ENCODE measurements at places on chromosomes 1 and 21.

GRCh38 chr1:42380586-42381279, at the start of gene RIMKLA:
TSS of gene RIMKLA (plus strand) at chr1:42380792. CDS start at chr1:42380935, 143 bp downstream.
- DNase-seq, result peak; percentile 84

GRCh38 chr1:54327386-54328065, 78.7 kb downstream of the SSBP3 start:
- DNase-seq, result no peak

DNA sequence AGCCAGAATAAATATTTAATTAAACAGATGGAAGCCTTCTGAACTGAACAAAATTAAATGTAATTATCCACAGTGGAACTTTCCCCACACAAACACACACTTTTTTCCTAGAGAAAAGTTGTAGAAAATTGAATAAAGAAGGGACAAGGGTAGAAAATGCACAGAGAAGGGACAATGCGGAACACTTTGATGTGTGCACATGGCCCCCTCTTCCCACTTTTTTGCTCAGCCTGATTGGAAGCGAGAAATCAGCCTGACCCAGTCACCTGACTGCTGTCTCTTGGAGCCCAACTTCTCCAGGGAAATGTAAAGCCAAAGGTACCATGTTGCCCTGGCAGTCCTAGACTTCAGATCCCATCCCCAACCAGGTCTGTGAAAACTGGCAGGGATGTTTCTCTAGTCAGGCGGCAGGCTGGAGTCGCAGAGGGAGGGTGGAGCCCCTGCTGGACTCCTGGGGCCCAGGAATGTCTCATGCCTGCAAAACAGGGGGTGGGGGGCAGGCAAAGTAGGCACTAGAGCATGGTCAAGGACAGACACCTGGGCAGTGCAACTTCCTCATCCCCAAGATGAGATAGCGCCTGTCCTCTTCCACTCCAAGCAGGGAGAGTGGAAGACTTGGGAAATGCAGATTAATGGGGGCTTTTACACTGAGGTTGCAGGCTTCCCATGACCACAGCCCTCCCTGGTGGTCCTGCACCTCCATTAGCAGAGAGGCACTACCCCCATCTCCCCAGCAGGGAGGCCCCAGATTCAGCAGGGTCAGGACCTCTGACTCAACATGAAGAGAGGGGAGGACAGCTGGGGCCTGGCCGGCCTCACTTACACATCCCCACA, 2.8 kb downstream of the CERS2 start:
- no peak for DNase-seq

GRCh38 chr1:215529571-215529970, 37.5 kb upstream of the KCTD3 start:
- DNase-seq, result no peak

GRCh38 chr21:41847066-41847804, 31.9 kb downstream of the PRDM15 start:
- no peak for DNase-seq

DNA sequence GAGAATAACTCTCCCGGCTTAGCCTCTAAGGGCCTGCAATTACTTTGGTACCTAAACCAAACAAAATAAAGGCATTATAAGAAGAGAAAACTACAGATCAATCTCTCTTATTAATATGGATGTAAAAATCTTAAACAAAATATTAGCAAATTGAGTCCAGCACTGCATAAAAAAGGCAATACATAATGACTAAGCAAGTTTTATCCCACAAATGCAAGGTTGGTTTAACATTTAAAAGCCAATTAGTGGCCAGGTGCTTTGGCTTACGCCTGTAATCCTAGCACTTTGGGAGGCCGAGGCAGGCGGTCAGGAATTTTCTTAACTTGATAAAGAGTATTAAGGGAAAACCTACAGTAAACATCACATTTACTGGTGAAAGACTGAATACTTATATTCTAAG, 67.1 kb upstream of the MAB21L3 start:
- no peak for DNase-seq

GRCh38 chr1:1397839-1398523, 1.2 kb downstream of the CCNL2 start:
- DNase-seq, result no peak

Measured in D721Med (cell line).